ENCODE measurements at places on chromosomes 7 and 10. TPM values are rescaled to one million over a fixed set of nuclear protein-coding genes. Genes with fewer than 3 reads are reported as not detected.

The NUDT13 gene
- total RNA-seq: 1.6 TPM

The HTR5A gene
- not detected for total RNA-seq

GRCh38 chr7:15853832-15854470 lies 167.5 kb upstream of the MEOX2 start:
- no peak for DNase-seq

DNA sequence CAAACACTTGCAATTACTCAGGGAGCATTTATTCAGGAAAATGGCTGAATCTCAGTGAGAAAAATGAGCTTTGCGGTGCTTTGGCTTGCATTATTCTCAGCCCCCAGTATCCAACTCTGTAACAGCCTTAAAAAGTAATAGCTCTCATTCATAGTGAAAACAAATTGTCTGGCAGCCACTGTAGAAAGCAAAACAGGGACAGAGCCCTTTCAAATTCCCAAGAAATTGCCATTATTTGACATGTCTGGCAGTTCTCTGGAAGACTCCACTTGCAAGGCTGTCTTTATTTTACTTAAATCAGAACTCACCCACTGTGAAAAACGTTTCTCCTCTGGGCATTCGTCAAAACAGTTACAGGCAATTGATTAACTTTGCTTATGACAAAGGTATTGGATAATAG lies 122.5 kb downstream of the NPSR1 start:
- DNase-seq: no peak

DNA sequence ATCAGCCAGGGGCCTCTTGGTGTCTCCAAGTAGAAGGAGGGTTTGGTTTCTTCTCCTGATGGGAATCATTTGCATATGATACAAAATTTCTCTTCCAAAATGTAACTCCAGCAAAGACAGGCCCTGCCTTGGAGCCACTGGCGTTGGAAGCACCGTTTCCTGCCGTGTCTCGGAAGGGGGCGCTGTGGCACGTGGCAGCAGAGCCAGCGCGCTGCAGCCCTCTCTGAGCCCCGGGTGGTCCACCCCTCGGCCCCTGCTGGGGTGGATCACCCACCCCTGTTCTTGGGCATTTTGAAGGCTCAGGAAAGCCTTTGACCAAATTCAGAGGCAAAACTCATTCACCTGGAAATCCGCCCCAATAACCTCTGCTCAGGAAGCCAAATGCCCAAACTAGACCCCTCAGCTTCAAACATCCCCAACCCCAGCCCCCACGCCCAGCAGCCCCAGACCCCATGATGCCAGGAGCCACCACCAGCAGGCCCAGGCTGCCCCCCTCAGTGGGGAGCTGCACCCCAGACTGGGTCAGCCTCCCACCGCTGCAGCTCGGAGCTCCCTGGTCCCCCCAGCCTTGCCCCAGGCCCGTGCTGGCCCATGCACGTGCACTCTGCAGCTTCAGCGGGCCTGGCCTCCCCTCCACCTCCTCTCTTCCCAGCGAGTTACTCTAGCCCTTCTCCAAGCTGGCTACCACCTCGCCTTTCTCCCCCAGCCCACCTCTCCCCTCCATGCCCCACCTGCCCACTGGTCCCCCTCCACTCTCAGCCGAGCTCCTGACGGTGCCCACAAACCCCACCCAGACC lies 29.5 kb upstream of the ELFN1 start:
- DNase-seq: no peak

Measured in omental fat pad (tissue), 4 donors.